ENCODE measurements at places on chromosomes 1 and 21. TPM values are rescaled to one million over a fixed set of nuclear protein-coding genes. Genes with fewer than 3 reads are reported as not detected.

GRCh38 chr1:99614728-99615127 lies 31.2 kb upstream of the PALMD start:
- no peak for DNase-seq

DNA sequence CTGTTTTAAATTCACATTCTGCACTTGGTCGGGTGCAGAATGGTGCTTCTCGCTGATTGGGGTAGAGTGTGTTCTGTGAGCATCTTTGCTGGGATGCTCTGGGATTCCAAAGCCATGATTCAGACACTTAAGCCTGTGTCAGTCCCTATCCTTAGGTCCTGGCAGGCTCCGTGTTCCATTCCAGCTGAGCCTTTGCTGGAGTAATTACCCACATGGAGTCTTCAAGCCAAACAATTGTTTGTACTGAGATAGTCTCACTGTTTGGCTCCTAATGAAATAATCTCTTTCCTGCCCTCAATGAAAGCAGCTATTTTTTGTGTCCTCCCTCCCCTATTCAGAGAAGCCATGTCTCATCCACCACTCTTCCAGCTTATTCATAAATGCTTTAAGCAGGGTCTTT lies 18.7 kb downstream of the SMAP2 start:
- no peak for DNase-seq

Gene FLG2
- not detected for total RNA-seq

- no peak for DNase-seq
Observed at GRCh38 chr1:98277118-98277517, 356.3 kb upstream of the DPYD start.

DNA sequence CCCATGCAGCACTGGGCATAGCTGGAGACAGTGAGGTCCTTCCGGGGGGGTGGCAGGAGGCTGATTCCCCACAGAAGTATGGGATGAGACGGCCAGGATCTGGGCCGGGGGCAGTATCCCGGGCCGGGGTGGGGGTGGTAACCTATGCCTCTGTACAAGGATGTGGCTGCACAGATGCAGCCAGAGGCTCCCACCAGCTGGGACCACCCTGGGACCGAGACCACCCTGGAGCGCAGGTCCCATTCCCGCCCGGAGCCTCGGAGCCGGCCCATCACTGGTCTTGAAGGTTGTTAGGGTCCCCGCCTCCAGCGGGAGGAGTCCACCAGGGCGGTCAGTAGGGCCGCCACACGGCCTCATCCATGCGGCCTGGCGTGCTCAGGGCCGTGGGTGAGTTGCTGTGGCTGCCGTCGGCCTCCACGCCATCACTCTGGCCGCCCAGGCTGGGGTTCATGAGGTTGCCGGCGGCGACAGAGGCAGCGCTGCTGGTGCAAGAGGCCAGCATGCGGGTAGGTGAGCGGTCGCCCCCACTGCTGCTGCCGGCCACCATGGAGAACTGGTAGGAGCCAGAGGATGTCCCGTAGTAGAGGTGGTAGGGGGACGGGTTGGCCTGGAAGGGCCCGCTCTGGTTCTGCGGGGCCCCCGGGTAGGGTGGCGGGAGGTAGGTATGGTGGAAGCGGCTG lies 28.1 kb downstream of the RUNX3 start:
- no peak for DNase-seq

Gene CYP4A11
- not detected for total RNA-seq

DNA sequence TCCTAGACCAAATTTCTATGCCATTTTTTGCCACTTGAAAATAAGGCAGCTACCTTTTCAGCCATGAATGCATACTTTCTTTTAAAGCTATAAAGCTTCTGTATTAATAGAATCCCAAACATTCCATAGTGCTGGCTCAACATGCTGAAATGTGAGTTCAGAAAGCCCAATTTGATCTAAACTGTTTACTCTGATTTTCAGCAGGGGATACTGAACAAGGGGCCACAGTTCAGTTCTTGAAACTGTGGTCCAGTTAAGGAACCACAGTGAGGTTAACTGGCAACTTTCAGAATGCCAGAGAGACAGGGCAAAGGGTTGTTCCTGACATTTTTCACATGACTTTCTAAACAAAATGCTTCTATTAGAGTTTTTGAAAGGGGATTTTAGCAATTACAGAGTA lies 85.7 kb upstream of the COL11A1 start:
- no peak for DNase-seq

DNA sequence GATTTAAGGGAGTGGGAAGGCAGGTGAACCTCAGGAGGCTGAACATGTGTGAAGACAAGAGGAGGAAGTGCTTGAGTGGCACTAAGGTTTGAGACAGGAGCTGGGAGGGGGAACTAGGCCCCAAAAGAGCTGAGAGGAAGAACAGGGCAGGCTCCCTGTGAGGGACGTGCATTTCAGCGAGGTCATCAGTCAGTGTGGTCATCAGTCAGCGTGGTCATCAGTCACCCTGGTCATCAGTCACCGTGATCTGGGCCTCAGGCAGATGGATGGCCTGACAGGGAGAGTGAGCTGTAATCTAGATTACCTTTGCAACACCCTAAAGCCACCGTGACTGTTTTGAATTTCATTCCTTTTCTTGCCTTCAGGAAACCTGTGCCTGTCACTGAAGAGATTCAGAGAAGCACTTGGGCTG lies 29.1 kb downstream of the VTCN1 start:
- DNase-seq: no peak

DNA sequence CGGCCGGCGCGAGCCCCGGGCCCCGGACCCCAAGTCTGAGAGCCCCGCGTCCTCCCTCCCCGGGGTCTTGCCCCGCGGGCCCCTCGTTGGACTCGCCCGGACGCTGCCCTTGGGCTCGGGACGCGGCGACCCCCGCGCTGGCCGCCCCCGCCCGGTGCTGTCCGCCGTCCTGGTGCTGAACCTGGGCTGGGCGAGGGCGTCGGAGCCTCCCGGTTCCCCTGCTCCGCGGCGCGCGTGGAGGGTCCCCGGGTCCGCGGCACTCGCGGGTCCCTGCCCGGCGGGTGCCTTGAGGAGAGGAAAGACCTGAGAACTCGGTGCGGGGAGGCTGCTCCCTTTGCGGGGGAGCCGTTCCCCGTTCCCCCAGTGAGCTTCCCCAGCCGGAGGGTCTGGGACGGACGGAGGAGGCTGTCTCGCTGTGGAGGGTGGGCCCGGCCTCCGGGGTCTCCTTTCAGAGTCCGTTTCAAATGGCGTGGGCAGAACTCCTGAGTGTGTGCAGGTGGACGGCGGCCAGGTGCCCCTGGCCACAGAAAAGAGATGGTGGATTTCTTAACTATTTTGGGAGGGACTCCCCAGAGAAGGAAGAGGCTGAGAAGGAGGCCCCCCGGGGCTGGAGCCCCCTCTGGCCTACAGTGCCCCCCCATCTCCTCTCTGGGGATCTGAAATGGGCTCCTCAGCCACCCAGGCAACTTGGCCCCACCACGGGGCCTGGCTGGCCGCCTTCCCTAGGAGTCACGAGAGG lies 595 bp downstream of the GABRD start:
- peak; percentile 21 for DNase-seq

DNA sequence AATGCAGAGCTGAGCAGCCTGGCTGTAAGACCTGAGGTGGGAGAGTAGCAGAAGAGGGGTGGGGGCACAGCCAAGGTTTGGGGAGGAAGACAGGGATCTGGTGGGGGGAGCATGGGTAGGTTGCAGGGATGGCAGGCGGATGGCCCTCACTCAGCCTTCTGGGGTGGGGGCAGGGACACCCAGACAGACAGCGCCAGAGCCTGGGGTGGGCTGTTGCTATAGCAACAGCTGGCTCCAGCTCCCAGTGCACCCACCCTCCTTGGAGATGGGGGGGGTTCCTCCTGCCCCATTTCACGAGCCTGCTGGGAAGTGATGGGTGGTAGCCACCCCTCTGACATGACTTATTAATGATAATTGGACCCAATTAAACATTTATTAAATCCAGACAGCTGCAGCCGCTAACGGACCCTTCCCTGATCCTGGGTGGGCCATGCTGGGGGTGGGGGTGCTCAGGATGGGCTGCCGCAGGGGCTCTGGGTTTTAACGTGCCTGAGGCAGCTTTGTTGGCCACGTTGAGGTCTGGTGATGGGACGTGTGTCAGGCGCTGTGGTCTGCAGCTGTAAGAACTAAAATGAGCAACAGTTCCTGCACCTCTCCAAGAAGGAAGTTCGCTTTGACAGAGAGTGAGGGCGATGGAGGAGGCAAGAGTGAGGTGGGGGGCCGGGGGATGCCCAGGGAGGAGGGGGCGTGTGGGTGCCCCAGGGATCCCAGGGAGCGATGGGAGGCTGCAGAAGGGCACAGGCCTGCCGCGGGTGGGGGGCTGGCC lies 19.4 kb downstream of the AGRN start:
- DNase-seq: no peak

Gene NUDT4B
- 0.62 TPM for total RNA-seq

DNA sequence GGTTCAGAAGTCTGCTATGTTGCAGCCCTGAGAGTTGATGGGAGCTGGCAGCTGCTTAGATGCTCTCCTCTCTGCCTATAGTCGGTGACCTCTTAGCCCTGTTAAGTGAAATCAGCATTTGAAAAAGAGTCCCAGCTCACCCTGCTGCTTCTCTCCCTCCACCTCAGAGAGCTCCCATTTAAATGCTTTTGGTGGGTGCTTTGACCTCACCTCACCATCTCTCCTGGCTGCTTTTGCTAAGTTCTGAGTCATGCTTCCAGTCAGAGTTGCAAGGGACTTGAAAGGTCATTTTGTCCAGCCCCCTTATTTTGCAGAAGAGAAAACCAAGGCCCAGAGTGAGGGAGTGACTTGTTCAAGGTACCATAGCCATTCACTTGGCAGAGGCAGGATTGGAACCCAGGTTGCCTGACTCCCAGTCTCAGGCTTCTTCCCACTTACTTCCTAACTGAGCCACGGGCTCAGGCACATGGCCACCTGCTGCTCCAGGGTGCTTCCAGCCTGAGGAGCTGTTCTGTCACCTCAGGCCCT lies 3.3 kb downstream of the MAPKAPK2 start:
- no peak for DNase-seq

Gene KIRREL1
- total RNA-seq: not detected

GRCh38 chr1:81811757-81812371 lies 11.1 kb downstream of the ADGRL2 start:
- DNase-seq: no peak

Gene AIRE
- total RNA-seq: 2.6 TPM

Gene KLF17
- total RNA-seq: not detected

DNA sequence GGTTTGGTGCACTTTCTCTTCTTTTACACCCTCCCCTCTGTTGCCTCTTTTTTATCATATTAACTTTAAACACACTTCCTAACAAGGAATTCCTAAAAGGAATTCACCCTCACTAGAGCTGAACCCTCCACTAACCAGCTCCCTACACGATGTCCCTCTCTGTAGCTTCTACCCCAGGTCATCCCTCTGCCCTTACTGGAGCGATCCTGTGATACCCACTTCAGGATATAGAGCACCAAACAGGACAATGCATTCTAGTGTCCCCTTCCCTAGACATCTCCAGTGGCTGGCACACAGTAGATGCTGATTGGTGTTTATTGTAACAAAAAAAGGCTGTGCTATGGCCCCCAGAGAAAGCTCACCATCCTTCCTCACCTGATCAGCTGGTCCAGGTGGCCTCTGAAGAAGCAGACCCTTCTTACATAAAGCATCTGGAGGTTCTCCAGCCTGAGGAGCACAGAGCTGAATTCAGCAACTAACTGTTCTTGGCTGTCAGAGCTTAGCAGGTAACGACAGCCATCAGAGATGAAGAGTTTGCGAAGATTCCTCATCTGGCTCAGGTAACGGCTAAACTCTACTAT lies 1.4 kb downstream of the PRAMEF18 start:
- DNase-seq: no peak

DNA sequence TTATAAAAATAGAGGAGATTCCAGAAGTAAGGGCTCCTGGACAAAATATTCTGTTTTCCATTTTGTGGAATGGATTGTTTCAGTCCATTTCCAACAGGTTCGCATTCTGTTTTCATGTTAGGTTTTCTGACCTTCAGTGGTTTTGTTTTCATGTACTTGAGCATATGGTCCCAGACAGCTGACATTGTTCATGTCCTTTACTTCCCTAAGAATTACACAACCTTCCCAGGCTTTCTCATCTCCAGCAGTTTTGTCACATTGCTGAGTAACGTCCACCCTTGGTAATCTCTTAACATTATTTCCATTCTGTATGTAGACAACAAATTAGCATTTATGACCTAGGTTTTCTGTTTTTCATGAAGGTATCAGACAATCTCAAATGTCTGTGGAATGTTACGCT lies 21.0 kb upstream of the ERRFI1 start:
- DNase-seq: no peak

DNA sequence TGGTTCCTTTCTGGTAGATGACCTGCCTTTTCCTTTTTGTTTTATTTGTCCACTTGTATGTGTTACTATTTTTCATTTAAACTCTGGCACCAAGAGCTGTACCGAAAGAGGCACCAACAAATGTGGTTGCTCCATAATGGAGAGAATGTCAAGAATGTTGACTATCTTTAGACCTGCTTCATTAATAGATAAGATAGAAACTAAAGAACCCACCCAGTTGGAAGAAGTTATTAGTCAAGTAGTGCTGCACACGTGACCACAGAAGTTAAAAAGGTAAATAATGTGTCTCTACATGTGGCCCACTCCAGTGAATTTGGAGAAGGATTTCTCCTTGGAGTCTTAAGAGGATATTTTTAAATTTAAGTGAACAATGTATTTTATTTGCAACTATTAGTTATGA lies 9.3 kb downstream of the ATP1A1 start:
- DNase-seq: no peak

Gene GPR37L1
- not detected for total RNA-seq

GRCh38 chr1:245092638-245092976 lies 62.2 kb upstream of the KIF26B start:
- no peak for DNase-seq

DNA sequence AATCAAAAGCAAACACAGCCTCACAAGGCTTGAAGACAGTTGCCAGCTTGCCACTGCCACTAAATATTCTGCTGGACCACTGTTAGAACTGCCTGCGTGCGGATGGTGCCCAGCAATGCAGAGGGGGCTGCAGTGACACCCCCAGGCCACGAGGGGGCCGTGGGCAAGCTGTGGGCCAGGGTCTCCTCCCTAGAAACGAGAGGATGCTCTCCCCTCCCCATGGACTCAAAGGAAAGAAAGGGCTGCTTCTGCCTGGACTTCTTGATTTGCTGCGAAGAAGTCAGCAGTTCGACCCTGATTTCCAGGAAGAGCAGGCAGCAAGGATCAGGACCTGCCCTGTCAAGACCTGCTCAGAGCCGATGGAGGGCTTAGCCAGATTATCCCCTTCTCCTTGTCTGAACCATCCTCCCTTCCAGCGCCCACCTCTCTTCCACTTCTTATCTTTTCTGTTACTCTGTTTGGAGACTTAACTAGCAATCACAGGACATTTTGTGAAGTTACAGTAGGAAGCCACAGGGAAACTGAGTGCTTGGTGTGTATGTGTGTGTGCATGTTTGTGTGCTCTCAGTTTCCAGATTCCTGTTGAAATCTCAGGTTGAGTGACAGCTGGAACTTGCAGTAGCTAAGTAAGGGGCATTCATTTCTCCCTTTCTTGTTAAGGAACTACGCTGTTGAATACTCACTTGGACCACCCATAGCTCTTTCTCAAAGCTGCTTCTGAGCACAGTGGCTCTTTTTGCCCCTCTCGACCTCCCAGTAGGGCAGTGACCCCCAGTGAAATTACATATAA lies 2.7 kb downstream of the MAN1C1 start:
- peak; percentile 73 for DNase-seq

- DNase-seq: no peak
Observed at GRCh38 chr1:78044796-78045562, 787 bp upstream of the GIPC2 start.

- DNase-seq: peak; percentile 90
Observed at GRCh38 chr1:53196485-53197290, at the start of gene CPT2. Gene CPT2 (plus strand): TSS chr1:53196824. CDS start chr1:53196944, 120 bp downstream.

Gene FOXE3
- total RNA-seq: not detected

Gene RNU1-2
- 4,458 TPM for total RNA-seq

- no peak for DNase-seq
Observed at GRCh38 chr1:6023346-6023745, 22.3 kb upstream of the KCNAB2 start.

- DNase-seq: no peak
Observed at GRCh38 chr1:213617133-213617532, 370.6 kb upstream of the PROX1 start.

Data from naive thymus-derived CD4-positive, alpha-beta T cell (primary cell).